Tibial nerve (tissue), 4 donors: ENCODE measurements at places on chromosomes 1 and 21.

- peak; percentile 67 for DNase-seq
Observed at GRCh38 chr1:153880962-153881361, 41.8 kb downstream of the GATAD2B start.

DNA sequence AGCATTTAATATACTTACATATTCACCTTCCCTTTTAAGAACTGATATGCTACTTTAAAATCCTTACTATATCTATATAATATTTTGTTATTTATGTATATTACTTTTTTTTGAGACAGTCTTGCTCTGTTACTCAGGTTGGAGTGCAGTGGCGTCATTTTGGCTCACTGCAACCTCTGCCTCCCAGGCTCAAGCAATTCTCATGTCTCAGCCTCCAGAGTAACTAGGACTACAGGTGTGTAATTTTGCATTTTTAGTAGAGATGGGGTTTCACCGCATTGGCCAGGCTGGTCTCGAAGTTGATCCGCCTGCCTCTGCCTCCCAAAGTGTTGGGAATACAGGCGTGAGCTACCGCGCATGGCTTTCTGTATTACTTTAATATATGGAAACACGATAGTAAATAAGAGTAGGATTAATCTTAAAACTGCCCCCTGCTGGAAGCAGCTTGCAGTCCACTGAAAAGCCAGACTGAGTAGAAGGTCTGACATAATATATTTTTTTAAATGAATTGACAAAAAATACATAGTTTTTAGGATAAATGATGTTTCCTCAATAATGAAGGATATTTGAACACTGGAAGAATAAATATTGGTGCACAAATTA lies 24.4 kb downstream of the RCAN3 start:
- peak; percentile 17 for DNase-seq

- no peak for DNase-seq
Observed at GRCh38 chr1:57134803-57135202, 169.0 kb upstream of the C8B start.

DNA sequence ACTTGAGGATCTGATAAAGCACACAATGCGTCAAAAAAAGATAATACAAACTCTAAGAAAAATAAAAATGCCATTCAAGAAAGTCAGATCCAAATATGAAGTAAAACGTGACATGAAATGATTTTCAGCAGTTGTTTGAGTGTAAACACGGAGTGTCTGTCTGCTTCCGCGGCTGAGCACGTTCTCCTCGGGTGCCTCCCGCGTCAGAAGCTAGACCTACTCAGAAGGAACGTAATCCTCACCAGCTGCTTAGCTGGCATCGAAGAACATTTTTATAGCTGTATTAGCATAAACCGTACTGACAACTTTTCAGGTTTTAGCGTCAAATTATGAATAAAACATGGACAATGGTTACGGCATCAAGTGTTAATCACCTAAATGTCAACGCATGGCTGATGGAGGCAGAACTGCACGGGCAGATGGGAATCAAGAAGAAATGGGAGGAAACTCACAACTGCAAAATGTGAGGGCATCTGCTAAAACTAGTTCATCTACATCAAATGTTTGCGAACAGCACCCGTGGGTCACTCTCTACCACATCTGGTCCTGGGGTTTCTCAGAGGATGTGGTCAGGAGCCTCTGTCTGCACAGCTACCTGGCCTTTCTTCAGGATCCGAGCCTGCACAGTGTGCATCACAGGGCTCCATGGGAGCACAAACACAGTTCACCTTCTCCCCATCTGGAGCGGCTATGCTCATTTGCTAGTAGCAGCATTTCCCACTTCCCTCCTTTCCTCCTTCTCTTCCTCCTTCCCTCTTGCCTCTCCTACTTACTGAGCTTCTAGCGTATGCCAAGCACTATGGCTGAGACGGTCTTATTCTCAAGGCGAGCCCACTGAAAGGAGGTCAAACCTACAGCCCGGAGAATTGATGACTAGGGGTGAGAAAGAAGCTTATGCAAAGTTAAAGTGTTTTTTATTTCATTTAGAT lies 40.0 kb downstream of the RCAN1 start:
- no peak for DNase-seq

DNA sequence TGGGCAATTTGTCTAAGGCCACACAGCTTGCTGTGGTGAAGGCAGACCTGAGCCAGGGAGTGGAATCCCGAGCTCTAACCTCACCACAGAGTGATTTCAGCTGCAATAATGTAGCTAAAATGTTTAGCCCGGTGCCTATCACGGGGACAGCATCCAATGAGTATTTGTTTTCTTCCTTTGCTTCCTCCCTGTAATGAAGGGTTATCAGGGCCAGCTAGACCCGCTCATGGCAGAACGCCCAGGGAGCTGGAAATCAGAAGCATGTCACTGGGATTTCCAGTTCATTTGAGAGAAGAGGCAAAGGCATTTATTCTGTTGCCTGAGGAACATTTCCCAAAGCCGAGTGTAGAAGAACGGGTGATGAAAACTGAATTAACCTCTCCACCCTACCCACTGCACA lies 183.1 kb downstream of the ZSCAN20 start:
- DNase-seq = no peak

- no peak for DNase-seq
Observed at GRCh38 chr1:179591592-179592580, at the start of gene TDRD5. Gene TDRD5 (plus strand): TSS chr1:179591832. CDS start chr1:179592616, 784 bp downstream.

DNA sequence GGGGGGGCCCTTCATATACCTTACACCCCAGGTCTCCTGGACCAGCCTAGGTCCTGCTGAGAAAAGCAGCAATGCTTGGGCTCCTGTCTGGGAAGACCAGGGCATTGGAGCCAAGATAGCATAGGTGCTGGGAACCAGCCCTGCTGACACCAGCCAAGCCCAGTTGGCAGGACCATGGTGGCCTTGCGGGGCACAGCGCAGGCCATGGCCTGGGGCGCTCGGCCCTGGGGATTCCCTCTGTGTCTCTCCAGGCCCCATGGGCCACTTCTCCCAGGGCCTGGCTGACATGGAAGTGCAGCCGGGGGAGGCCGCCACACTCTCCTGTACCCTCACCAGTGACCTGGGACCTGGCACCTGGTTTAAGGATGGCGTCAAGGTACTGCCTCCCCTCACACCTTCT lies 23.3 kb downstream of the IGFN1 start:
- DNase-seq = no peak

GRCh38 chr1:222618001-222618879 lies at the start of gene MIA3:
Gene MIA3 (plus strand): TSS chr1:222618097. CDS start chr1:222618111, 14 bp downstream.
- DNase-seq = peak; percentile 66

DNA sequence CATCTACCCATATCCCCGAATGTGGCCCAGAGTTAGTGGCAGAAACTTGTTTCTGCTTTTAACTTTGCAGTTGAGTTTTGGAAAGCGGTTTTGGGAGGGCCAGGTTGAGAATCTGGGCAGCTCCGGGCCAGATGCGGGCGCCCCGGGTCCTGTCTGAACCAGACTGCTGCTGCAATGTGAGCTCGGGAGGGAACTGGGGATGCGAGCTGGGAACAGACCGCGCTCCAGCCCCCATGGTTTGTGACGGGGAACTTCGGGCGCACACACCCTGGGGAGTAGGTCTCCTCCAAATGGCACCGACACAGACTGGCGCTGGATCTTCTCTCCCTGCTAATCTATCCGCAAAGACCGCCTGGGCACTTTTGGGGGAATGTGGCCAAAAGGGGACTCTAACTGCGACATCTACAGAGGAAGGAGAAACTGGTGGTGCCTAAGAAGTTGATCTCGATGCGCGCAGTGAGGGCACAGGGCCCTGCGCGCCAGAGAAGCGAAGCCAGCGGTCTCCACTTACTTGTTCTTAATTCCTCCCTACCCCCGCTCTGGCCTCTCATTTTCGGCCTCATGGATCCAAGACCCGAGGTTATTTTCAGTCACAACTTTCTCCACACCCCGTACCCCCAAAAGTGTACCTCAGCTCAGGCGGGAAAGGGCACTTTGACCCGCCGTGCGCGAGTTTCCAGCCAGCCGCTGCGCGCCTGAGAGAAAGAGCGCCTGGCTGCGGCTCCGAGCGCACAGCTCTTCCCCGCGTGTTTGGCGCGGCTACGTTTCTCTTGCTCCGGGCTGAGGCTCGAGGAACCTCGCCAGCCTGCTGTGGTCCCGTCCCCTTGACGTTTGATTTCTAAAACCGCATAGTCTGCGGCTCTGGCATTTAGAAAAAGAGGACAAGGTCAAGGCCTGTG lies 411.0 kb upstream of the ESRRG start:
- DNase-seq = no peak

GRCh38 chr1:6864166-6864565 lies 78.9 kb downstream of the CAMTA1 start:
- DNase-seq = no peak

GRCh38 chr21:45590246-45590725 lies 48.0 kb upstream of the SLC19A1 start:
- peak; percentile 50 for DNase-seq

DNA sequence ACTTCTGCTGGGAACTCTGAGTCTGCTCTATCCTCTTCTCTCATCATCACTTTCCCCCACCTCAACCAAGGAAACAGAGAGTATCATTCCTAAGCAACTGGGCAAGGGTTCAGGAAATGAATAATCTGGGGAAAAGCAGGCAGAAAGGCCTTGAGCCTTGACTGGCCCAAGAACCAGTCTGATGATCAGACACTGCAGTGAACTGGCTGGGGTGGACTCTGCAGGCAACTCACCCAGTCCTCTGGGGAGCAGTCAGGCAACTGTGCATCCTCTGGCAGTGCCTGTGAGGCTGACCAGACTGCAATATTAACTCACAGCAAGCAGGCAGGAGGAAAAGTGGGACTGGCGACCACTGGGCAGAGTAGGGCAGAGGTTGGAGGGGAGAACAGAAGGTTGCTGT lies 991 bp downstream of the ANKRD35 start:
- DNase-seq = no peak

DNA sequence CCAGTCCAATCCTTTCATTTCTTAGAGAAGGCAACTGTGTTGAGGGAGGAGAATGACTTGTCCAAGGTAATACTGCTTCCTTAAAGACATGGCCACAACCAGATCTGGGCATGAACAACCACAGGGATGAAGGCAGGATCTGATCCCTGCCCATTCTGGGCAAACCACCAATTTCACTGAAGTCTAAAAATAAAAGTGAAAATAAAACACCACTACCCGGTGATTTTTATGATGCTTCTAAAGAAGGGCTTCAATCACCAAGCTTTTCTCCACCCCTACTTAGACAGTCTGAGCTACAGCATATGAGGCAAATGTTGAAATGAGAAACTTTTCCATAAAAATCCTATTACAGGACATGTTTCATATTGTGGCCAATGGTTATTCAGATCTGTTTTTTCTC lies 133.0 kb downstream of the PTPN14 start:
- DNase-seq = no peak

DNA sequence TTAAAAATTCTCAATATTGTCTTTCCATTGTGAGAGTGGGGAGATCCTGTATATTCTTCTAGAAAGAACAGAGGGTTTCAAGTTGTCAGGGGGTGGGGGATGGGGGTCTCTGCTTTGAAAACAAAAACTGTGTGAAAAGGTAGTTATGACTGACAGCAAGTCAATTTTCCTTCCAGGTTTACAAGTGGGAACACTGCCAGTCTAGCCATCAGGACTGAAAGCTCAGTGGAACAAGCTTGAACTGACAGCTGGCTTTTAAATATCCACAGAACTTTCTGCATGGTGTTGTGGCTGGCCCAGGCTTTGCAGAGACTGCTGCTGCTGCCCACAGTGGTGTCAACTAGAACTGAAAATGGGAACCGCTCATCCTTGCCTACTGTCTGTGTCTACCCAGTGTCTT lies 162.6 kb downstream of the TNR start:
- no peak for DNase-seq

DNA sequence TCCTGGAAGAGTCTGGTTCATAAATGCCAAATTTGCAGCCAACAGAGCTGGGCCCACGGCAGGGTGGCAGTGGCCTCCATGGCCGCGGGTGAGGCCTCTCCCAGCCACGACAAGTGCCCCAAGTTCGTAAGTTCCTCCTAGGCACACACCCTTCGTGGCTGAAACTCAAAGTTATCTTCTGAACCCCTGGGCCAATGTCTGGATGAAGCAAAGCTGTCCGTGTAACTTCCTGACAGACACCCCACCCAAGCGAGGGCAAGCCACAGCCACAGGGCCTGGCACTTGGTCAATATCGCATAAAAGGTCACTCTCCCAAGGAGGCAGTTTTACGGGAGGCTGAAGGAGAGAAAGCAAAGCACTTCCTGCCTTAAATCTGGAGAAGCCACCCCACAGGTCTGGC lies 27.8 kb upstream of the GPR153 start:
- no peak for DNase-seq

DNA sequence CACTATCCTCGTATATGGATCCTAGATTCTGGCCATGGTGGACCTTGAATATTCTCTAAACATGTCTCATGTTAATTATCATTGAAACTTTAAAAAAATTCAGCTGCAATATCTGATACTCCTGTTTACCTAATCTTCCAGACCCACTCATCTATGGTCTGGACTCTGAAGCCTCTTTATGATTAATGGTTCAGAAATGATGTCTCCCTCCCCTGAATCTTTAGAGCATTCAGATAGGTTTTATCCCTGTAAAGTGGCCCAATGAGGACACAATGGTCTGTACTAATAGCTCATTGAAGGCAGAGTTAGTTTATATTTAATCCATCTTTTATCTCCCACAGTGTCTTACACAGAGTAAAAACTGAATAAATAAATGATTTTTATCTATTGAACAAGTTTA lies 53.0 kb upstream of the DUSP10 start:
- no peak for DNase-seq

DNA sequence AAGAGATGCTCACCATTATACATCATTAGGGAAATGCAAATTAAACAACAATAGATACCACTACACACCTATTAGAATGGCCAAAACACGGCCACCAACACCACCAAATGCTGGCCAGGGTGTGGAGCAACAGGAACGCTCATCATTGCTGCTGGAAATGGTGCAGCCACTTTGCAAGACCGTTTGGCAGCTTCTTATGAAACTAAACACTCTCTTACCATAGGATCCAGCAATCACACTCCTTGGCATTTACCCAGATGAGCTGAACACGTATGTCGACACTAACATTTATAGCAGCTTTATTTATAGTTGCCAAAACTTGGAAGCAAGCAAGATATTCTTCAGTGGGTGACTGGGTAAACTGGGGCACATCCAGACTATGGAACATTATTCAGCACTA lies 28.9 kb upstream of the ADARB1 start:
- no peak for DNase-seq

- no peak for DNase-seq
Observed at GRCh38 chr1:98677288-98677687, 15.8 kb downstream of the SNX7 start.

DNA sequence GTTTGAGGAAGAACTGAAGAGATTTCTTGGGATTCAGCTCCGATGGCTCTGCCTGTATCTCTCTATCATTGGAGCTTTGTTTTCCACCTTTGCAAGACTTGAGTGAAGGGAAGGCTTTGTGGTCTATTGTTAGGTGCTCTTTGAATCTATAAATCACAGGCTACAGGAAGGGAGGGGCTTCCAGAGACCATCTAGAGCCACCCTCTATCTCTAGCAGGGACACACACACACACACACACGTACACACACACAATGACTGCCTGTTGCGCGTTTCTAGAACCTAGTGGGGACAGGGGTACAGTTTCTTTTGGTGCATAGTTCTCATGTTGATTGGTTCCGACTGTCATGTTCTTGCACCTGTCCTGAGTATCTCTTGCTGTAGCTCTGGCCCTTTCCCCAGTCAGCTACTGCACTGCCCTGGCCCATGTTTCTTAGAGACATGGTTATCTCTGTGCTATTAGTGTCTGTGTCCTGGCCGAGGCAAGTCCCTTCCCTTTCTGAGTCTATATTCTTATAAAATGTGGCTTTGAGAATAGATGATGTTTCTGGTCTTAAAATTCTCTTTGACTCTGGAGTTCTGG lies 60.7 kb downstream of the MAN1C1 start:
- DNase-seq = no peak
